ENCODE measurements at places on chromosomes 2 and 18. TPM values are rescaled to one million over a fixed set of nuclear protein-coding genes. Genes with fewer than 3 reads are reported as not detected.

Gene SERPINB10
- not detected for total RNA-seq

Gene POTEC
- total RNA-seq = not detected

Gene SCN7A
- total RNA-seq = 0.39 TPM

Gene UGT1A10
- not detected for total RNA-seq

GRCh38 chr2:18799397-18799796 is 210.0 kb upstream of the NT5C1B start:
- DNase-seq = no peak

GRCh38 chr2:17422061-17422460 is 96.2 kb downstream of the RAD51AP2 start:
- DNase-seq = no peak

DNA sequence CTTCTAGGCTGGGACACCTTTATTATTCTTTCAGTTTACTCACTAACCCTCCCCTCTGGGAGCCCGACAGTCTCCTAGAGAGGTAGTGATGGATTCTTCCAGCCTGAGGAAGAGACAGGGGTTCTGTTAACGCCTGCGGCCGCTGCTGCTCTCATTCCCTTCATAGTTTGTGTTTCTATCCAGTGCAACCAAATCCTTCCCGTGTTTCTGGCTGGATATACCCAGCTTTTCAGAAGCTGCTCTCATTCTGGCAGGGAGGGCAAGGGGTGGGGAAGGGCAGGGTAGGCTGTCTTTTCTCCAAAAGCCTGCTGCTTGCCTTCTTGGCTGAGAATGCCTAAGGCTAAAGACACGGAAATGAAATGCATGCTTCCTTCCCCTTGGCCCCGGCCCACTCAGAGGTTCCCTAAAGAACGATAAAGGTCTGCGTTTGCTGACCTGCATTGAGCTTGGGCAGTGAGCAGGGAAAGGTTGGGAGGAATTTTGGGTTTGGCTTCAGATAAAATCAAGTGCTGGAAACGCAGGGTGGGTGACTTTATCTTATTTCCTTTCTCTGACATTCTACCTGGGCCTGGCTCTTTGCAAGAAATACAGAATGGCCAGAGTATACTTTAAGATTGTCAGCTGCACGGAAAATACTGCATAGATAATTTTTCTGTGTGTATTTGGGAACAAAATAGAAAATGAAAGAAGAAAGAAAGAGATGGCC is 390.9 kb downstream of the NBAS start:
- no peak for DNase-seq

GRCh38 chr18:41395695-41396094 is 559.3 kb upstream of the PIK3C3 start:
- no peak for DNase-seq
